COR-L47 (cell line): ENCODE measurements at places on chromosomes 16 and 17.
A peak's percentile ranks its signal among the peaks of the same experiment; 100 is the strongest.

DNA sequence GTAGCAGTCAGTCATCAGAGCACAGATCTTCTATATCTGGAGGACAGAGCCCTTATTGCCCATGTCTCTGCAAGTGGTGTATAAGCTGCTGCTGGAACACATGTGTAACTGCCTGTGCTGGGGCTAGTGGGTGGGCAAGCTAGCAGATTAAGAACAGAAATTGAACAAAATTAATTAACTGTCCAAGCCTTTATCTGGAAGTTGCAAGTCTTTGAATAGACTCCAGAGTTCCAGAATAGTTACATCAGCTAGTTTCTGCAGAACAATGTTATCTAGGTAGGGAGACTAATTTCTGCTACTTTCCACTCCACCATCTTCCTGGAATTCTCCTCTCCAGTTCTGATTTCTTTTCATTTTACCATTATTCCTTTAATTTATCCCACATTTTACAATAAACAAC lies 287.3 kb downstream of the ZFHX3 start:
- DNase-seq = no peak

DNA sequence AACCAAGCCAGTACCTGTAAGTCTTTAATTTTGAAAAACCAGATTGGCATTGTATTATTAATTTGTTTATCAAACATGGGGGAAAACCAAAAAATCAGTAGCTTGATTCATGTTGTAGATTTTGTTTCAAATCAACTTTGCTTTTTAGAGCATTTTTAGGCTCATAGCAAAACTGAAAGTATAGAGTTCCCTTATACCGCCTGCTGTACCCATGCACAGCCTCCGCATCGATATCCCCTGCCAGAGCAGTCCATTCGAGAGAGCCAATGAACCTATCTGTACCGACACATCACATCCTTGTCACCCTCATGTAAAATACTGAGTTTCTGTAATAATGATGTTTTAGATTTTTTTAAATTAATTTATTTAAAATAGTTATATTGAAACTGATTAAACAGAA lies 16.2 kb upstream of the MRC2 start:
- no peak for DNase-seq

DNA sequence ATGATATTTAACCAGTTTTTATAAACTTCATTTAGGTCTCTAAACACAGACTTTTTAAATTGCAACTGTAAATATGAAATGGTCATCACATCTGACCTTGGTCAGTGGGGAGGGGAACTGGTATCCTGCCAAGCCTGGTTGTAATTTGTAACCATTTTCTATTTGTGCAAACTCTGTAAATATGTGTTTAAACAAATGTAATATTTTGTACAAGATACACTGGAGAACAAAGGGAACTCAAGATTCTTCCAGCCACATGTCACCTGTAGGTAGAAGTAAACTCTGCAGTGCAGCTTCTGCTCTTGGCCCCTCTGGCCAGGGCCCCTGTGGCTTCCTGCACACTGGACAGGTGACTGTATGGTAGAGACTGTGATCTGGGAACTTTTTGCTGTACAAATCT lies 35.8 kb downstream of the AKAP1 start:
- no peak for DNase-seq

DNA sequence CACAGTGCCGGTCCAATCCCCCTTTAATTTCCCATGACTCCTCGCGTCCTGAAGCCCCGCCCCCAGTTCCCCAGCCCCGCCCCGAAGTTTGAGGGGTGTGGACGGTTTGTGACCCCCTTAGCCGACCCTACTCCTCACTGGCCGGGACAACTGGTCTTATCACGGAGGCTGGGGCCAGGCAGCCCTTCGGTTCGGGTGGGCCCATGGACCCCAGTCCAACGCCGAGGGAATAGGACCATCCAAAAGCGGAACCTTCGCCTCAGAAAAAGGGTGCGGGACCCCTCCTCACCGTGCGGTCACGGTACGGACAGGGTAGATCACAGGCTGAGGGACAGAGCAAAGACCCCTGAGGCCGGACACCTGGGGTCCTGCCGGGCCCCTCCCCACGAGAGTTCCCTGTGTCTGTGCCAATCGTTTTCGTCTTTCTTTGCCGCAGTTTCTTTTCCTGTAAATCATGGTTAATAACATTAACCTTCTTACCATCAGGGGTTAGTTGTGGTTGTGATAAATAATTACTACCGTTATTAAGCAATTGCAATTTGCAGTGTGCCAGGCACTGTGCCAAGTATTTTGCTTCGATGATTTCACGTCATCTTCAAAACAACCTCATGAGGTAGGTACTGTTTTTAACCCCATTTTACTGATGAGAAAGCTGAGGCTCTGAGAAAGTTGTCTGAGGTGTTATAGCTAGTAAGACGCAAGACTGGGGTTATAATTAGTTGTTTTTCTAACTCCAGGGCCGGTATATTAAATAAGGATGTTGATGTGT lies 543 bp downstream of the TMUB2 start:
- no peak for DNase-seq

GRCh38 chr16:30447512-30448226 lies 2.0 kb upstream of the SEPHS2 start:
- DNase-seq = no peak

GRCh38 chr16:19680881-19681340 lies 37.1 kb downstream of the KNOP1 start:
- no peak for DNase-seq

DNA sequence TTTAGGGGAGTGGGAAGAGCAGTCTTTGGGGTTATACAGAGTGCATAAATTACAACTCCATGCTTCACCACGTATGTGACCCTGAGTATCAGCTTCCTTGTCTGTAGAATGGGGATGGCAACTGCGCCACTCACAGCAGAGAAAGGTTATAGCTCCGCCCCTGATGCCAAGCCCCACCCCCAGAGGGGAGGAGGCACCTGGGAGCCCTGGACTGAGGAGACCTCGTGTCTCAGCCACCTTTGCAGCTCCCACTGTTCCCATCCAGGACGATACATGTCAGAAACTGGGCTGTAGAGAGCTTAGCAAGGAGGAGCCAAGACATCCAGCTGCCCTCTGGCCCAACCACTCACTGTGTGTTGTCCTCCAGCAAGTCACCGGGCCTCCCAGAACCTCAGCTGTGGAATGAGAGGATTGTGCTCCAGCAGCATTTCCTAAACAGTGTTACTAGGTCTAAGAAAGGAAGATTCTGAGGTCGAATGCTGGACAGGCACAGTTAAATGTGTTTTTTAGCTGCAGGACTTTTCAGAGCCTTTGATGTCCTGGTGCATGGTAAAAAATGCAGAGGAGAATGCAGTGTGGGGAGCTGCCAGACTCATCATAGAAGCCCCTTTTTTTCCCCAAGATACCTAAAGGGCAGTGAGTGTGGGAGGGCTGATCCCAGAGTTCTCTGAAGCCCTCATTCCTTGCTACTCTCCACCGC lies 49.4 kb downstream of the BEAN1 start:
- DNase-seq = no peak

GRCh38 chr17:14843086-14843795 lies 421.9 kb downstream of the PMP22 start:
- DNase-seq = no peak

- no peak for DNase-seq
These were observed 3.3 kb downstream of the KRT37 start for GRCh38 chr17:41421116-41421515.

DNA sequence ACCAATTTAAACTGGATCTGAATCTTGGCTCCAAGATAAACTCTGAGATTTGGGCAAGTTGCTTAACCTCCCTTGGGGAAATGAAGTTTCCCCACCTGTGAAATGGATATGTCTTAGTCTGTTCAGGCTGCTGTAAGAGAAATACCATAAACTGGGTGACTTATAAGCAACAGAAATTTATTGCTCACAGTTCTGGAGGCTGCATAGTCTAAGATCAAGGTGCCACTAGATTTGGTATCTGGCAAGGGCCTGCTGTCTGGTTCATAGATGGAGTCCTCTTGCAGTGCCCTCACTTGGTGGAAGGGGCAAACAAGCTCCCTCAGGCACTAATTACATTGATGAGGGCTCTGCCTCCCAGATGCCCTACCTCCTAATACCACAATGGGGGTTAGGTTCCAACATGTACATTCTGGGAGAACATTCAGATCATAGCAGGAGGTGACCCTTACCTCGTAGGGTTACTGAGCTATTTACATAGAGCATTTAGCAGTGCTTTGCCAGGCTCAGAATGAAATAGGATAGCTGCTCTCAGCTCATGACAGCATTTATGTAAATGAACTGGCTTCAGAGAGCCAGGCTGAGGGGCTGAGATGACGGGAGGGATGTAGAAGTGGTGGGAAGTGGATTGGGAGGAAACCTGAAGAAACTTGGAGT lies 83.9 kb downstream of the SPECC1 start:
- peak; percentile 37 for DNase-seq

- DNase-seq = no peak
These were observed 50.5 kb downstream of the IKZF3 start for GRCh38 chr17:39813631-39814030.

DNA sequence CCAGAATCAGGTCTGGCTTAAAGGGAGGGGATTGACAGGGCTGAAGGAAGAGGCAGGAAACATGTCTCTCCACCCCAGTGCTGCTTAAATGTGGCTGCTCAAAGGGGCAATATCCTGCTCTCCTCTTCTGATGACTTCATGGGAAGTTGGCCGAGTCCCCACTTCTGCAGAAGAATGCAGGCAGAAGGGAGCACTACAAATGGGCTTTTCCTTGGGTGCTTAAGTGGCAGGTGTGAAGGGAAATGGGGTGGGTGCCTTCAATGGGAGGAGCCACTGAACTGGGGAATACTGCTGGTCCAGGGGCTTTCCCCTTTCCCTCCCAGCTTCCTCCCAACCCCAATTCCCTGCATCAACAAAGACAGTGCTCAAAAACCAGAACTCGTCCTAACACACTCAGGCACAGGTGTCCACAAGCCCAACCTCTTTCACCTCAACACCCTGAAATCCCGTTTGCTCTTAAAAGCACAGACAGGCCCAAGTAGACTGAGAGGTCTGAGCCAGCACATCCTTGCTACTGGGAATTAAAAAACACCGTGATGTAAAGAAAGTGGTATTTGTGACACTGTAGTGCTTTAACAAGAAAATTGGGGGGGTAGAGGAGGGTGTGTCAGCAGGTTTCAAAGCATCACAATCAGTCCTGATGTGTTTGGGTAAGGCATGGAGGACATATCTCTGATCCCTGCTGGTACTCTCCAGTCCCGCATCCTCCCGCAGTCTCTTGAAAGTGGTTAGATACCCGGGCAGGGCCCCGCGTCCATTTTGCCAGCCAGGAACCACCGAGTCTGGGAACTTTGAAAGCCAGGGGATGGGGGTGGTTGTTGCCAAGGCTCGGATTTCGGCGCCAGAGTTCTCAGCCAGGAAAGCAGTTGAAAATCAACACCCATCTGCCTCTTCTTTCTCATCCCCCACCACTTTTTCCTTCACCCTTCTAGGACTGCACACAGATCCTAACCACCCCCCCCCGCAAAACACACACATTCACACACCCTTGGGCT lies 1.6 kb downstream of the CA10 start:
- DNase-seq = no peak

DNA sequence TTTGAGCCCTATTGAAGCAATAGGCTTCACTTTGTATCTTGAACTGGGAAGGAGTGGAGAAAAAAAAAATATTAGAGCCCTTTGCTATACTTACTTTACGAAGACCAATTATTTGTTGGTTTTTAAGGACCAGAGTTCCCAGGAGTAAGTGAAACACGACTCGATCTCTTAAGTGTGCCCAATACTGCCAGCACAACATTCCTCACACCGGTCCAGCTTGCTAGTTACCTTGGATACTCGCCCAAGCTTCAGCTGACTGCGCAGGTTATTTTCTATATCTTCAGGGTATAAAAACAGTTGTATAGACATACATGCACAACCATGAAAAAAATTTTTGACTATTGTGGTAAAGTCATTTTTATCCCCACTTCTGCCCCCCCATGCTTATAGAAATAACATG lies 72.1 kb downstream of the RPTOR start:
- DNase-seq = no peak

GRCh38 chr17:32536736-32537643 lies 50.2 kb downstream of the CDK5R1 start:
- no peak for DNase-seq

- peak; percentile 82 for DNase-seq
These were observed 15.4 kb downstream of the FLYWCH1 start for GRCh38 chr16:2927010-2927646.

GRCh38 chr17:55238931-55239297 lies 25.8 kb upstream of the HLF start:
- peak; percentile 62 for DNase-seq

DNA sequence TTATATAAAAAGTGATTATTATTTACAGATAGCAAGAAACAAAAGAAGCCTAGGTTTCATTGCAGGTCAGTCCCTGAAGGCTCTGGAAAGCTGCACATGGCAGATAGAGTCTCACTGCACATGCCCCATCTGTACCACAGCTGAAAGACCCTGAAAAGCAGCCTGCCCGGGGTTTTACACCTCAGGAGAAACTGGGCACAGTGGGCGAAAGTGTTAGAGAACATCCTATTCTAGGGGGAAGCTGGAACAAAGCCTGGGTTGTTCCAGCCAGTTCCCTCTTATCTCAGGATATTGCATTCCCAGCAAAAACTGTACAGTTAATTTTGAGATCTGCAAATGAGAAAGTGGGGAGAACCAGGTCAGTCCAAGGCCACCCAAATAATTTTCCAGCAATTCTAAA lies 419.7 kb downstream of the CNTNAP4 start:
- DNase-seq = no peak

DNA sequence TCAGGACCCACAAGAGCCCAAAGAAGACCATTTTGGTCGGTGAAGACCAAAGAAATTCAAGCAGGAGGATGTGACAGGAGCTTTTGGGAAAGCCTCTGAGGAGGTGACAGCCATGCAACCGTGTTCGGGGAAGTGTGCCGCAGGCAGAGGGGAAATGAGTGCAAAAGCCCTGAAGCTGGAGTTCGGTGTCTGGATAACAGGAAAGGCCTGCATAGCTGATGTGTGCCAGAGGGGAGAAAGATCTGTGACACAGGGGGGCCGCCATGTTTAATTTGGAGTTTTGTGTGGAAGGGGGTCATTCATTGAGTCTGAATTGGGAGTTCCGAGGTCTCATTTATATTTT lies 870 bp upstream of the ZC3H7A start:
- DNase-seq = no peak

- DNase-seq = no peak
These were observed 93.9 kb downstream of the CEP112 start for GRCh38 chr17:66098040-66098439.

GRCh38 chr16:17364319-17365210 lies 106.2 kb downstream of the XYLT1 start:
- no peak for DNase-seq

DNA sequence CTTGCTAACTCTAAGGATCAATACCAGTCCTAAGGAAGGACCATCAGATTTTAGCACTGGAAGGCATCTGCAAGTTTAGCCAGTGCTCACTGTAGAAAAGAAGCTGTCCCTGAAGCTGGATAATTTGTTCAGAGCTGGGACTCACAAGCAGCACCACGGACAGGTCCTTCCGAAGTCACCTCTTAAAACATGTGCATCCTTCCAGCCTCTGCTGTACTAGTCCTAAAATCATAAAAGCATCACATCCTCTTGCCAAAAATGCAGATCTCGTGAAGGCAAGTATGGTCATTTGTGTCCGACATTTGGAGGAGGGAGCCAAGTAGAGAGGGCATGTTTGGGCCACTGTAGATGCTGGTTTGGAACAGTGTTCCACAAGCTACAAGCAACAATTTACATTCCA lies 506.9 kb downstream of the RBFOX1 start:
- no peak for DNase-seq

- no peak for DNase-seq
These were observed 13.5 kb downstream of the SPPL2C start for GRCh38 chr17:45857977-45858708.
